ENCODE measurements at places on chromosomes 2 and 18. TPM values are rescaled to one million over a fixed set of nuclear protein-coding genes. Genes with fewer than 3 reads are reported as not detected.

GRCh38 chr2:30287857-30288513, 56.7 kb downstream of the LBH start:
- H3K36me3 ChIP-seq, result no peaks in the 10 kb centered on the region
- H3K4me1 ChIP-seq, result peaks cover 29% of the 10 kb centered on the region
- H3K27ac ChIP-seq, result peak overlapping the region; percentile 18
- no peak for DNase-seq
- H3K27me3 ChIP-seq, result no peaks in the 10 kb centered on the region
- H3K4me3 ChIP-seq, result no peak overlapping the region

GRCh38 chr18:50451100-50451842, 76.4 kb downstream of the SKA1 start:
- no peaks in the 10 kb centered on the region for H3K36me3 ChIP-seq
- H3K4me1 ChIP-seq, result no peaks in the 10 kb centered on the region
- no peaks in the 10 kb centered on the region for H3K27me3 ChIP-seq
- no peak overlapping the region for H3K4me3 ChIP-seq
- no peak for DNase-seq

GRCh38 chr2:75450068-75450467, 110.7 kb downstream of the EVA1A start:
- no peaks in the 10 kb centered on the region for H3K4me1 ChIP-seq
- H3K27me3 ChIP-seq, result peaks cover 2% of the 10 kb centered on the region
- H3K27ac ChIP-seq, result no peak overlapping the region
- no peak for DNase-seq
- no peaks in the 10 kb centered on the region for H3K36me3 ChIP-seq
- H3K4me3 ChIP-seq, result no peak overlapping the region

Gene GAL3ST2
- total RNA-seq, result 1.3 TPM

DNA sequence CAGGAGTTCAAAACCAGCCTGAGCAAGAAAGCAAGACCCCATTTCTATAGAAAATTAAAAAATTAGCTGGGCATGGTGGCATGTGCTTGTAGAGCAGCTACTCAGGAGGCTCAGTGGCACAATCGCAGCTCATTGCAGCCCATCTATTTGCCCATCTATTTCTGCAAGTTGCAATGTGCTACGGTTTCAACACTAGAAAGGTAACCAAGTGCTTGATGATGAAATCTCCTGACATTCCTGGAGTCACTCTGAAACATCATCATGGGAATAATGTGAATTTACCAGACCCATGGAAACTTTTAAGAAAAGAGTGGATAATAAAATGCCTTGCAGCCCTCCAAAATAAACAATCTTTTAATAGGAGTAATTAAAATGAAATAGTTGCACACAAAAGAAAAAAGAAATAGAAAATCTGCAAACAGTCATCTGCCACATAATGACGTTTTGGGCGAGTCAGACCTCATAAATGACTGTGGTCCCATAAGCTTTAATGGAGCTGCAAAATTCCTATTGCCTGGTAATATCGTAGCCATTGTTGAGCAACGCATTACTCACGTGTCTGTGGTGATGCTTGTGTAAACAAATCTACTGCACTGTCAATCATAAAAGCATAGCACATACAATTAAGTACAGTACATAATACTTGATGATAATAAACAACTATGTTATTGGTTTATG, 46.6 kb upstream of the AMMECR1L start:
- H3K4me1 ChIP-seq, result peaks cover 2% of the 10 kb centered on the region
- H3K27me3 ChIP-seq, result peaks cover 7% of the 10 kb centered on the region
- H3K27ac ChIP-seq, result no peak overlapping the region
- no peaks in the 10 kb centered on the region for H3K36me3 ChIP-seq
- no peak overlapping the region for H3K4me3 ChIP-seq

DNA sequence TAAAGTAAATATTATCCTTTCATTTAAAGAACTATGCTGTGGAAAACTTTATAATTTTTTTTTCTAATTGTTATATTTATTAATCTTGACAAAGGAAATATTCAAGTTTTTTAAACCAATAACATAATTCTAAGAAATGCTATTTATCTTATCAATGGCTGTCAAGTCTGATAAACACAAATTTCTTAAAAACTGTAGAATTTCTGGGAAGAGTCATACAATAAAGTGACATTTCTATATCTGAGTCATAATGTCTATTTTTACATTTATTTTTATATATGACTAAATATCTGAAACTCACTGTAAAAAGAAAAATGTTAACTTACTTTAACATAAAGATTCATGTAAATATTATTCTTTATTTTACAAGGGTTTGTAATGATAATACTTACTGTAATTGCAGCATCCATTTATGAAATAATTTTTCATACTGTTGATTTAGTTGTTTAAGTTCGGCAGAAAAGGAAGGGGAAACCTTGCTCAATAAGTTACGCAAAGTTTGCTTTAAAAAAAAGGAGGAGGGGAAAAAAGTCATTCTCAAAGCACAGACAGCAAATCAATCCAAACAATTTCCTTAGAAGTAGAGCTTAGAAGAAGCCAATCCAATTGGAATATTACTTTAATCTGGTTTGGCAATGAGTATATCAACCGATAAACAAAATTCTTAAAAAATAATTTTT, 32.4 kb downstream of the ORC2 start:
- no peak overlapping the region for H3K27ac ChIP-seq
- H3K36me3 ChIP-seq, result peaks cover 48% of the 10 kb centered on the region
- H3K27me3 ChIP-seq, result no peaks in the 10 kb centered on the region
- H3K4me1 ChIP-seq, result peaks cover 8% of the 10 kb centered on the region
- DNase-seq, result no peak

Gene CFAP53
- 0.51 TPM for total RNA-seq

GRCh38 chr2:149625671-149626070, 38.1 kb upstream of the MMADHC start:
- DNase-seq, result no peak
- no peaks in the 10 kb centered on the region for H3K4me1 ChIP-seq
- no peaks in the 10 kb centered on the region for H3K27me3 ChIP-seq
- H3K4me3 ChIP-seq, result no peak overlapping the region

- no peak overlapping the region for H3K4me3 ChIP-seq
- H3K27me3 ChIP-seq, result peaks cover 26% of the 10 kb centered on the region
- peaks cover 4% of the 10 kb centered on the region for H3K4me1 ChIP-seq
- no peak overlapping the region for H3K27ac ChIP-seq
- H3K36me3 ChIP-seq, result no peaks in the 10 kb centered on the region
Measured at GRCh38 chr2:240205348-240205747, 64.9 kb upstream of the OTOS start.

GRCh38 chr2:69251943-69252342, 135.1 kb downstream of the GFPT1 start:
- H3K4me1 ChIP-seq, result no peaks in the 10 kb centered on the region
- H3K4me3 ChIP-seq, result no peak overlapping the region
- no peak overlapping the region for H3K27ac ChIP-seq
- H3K36me3 ChIP-seq, result no peaks in the 10 kb centered on the region
- DNase-seq, result no peak
- H3K27me3 ChIP-seq, result peaks cover 27% of the 10 kb centered on the region

DNA sequence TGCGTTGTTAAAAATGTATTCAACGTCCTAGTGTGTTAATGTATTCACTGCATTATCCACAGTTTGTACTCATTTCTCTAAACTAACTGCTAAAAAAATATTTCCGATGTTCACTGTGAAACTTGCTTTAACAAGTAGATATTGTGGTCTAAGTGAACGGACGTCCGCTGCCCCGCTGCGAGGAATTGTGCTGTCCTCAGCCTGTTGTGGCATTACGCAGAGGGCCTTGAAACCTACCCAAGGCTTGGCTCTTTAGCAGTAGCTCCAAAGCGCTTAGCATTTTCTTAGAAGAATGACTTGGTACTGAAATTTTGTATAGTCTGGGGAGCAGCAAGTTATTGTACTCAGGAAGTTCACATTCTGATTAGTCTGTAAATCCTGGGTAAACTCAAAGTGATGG, 136.5 kb upstream of the SP5 start:
- peaks cover 1% of the 10 kb centered on the region for H3K4me1 ChIP-seq
- no peak overlapping the region for H3K4me3 ChIP-seq
- H3K36me3 ChIP-seq, result no peaks in the 10 kb centered on the region

Gene DSC2
- not detected for total RNA-seq

Gene CD8A
- 2.8 TPM for total RNA-seq

DNA sequence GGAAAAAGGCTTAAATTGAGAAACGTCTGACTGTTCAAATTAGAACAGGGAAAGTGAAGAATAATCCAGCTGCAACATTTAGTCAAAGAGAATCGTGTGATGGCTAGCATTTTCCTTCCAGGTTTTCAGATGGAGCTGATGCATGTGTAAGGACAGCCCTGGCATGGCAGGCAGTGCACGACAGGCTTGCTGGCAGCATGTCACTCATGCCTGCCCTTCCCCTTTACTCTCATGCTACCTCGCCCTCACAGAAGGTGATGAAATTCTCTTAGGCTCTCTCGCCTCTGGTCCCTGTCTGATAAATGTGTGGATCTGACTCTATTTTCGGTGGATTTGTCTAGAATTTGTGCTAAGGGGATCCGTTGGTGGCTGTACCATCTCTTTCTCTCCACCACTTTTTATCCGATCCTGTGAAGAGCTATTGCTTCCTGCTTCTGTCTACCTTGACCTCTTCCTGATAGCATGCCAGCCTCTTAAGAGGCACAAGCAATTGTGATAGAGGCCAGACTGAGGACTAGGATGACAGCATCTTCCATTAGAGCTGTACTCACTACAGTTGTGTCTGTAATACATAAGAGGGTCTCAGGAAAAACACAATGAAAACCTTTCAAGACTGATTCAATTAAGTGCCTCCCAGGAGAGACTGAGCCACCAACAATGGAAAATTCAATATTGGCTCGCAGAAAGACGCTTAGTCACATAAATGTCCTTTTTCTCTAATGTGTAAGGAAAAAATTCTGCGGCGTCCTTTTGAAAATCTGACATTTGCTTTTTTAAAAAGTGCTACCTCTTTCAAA, 65.6 kb upstream of the NOSTRIN start:
- H3K36me3 ChIP-seq, result peaks cover 3% of the 10 kb centered on the region
- no peak overlapping the region for H3K4me3 ChIP-seq
- DNase-seq, result no peak
- no peaks in the 10 kb centered on the region for H3K27me3 ChIP-seq

Gene EDAR
- 0.11 TPM for total RNA-seq

DNA sequence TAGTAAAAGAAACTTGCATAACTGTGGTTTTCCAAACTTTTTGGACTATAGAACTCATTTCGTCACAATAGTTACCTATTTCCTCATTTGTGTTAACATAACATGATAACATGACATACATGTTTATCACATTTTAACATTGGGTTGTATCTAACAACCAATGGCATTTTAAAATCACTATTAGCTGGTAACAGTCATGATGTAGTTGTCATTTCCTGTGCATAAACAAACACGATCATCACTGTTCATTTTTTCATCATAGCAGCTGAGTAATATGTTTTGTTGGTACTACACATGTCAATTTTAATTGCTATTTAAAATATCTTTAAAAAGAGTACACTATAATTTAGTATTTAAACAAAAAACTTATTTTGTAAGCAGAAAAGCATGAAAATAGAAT, 402.4 kb downstream of the SATB2 start:
- H3K27ac ChIP-seq, result no peak overlapping the region
- no peaks in the 10 kb centered on the region for H3K4me1 ChIP-seq
- H3K4me3 ChIP-seq, result no peak overlapping the region
- DNase-seq, result no peak

DNA sequence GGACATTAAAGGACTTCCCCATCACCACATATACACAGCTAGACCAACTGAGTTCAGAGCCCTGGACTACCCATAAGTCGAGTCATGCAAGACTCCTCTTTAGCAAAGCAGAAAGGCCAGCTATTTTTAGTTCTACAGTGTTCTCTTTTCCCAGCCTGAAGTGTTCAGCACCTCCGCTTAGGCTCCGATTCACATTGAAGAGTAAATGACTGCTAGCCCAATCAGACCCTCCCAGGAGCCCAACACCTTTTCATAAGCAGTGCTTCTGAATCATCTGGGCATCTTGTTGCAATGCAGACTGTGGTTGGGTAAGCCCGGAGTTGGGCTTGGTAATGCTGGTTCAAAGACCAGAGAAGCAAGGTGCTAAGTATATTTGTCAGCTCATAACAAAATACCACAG, 138.6 kb upstream of the MSH6 start:
- no peak for DNase-seq
- no peak overlapping the region for H3K4me3 ChIP-seq
- peaks cover 2% of the 10 kb centered on the region for H3K27me3 ChIP-seq
- no peaks in the 10 kb centered on the region for H3K36me3 ChIP-seq
- H3K27ac ChIP-seq, result no peak overlapping the region

GRCh38 chr18:21700528-21701075, 4.0 kb downstream of the ABHD3 start:
- peaks cover 15% of the 10 kb centered on the region for H3K4me1 ChIP-seq
- H3K4me3 ChIP-seq, result no peak overlapping the region
- no peaks in the 10 kb centered on the region for H3K27me3 ChIP-seq
- H3K36me3 ChIP-seq, result peaks cover 42% of the 10 kb centered on the region

Gene POU3F3
- total RNA-seq, result not detected

Gene MFSD6
- total RNA-seq, result 40.9 TPM

All from activated T-helper 2 cell treated with anti-CD3 and anti-CD28 coated beads, Interferon-gamma antibody, Interleukin-2, Interleukin-4, amounts not matched to agents 10 μg/mL and 5 μg/mL and 100 μg/mL, durations not matched to agents 14 hours and 24 hours and 36 hours (primary cell).